Naive B cell (primary cell): ENCODE measurements at places on chromosomes 5 and 9.

GRCh38 chr9:35605351-35606137, 482 bp downstream of the TESK1 start:
- no peaks in the 10 kb centered on the region for H3K36me3 ChIP-seq
- DNase-seq: peak; percentile 55
- peaks cover 55% of the 10 kb centered on the region for H3K4me1 ChIP-seq
- peak overlapping the region; percentile 88 for H3K4me3 ChIP-seq

- no peak overlapping the region for H3K4me3 ChIP-seq
- no peak overlapping the region for H3K27ac ChIP-seq
- no peaks in the 10 kb centered on the region for H3K36me3 ChIP-seq
- no peaks in the 10 kb centered on the region for H3K4me1 ChIP-seq
- DNase-seq: no peak
These were observed 215.7 kb upstream of the ELL2 start for GRCh38 chr5:96177303-96177869.

- H3K27me3 ChIP-seq: peaks cover 27% of the 10 kb centered on the region
- H3K27ac ChIP-seq: no peak overlapping the region
- DNase-seq: no peak
- H3K4me1 ChIP-seq: peaks cover 30% of the 10 kb centered on the region
- H3K36me3 ChIP-seq: no peaks in the 10 kb centered on the region
These were observed 5.5 kb downstream of the IFNA8 start for GRCh38 chr9:21414220-21414940.

- no peak overlapping the region for H3K4me3 ChIP-seq
- H3K27ac ChIP-seq: no peak overlapping the region
- no peak for DNase-seq
- H3K27me3 ChIP-seq: no peaks in the 10 kb centered on the region
- H3K36me3 ChIP-seq: no peaks in the 10 kb centered on the region
These were observed 177.3 kb upstream of the ADAMTSL1 start for GRCh38 chr9:18296702-18297055.

GRCh38 chr5:5480481-5481111, 58.1 kb downstream of the ICE1 start:
- peaks cover 13% of the 10 kb centered on the region for H3K4me1 ChIP-seq
- peaks cover 23% of the 10 kb centered on the region for H3K36me3 ChIP-seq
- no peaks in the 10 kb centered on the region for H3K27me3 ChIP-seq
- DNase-seq: no peak

DNA sequence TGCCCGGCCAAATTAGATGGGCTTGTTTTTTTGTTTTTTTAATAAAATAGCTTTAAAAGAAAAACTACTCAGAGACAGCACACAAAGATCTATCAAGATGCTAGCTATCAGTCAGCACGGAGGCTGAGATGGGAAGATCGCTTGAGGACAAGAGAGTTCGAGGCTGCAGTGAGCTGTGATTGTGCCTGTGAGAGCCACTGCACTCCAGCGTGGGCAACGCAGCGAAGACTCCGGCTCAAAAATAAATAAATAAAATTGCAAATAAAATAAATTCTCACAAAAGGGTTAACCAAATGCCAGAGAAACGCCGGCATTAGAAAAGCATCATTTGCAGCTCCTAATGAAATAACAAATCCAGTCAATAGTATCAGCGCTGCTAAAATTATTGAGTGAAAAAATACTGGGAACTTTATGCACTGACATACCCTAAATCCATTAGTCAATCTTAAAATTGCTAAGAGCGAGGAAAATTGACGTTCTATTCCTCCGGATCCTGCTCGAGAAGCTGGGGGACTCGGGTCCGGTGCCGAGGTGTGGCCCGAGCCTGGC, 681 bp downstream of the CPLANE1 start:
- peak overlapping the region; percentile 97 for H3K27ac ChIP-seq
- H3K27me3 ChIP-seq: no peaks in the 10 kb centered on the region
- H3K36me3 ChIP-seq: no peaks in the 10 kb centered on the region
- DNase-seq: no peak
- H3K4me1 ChIP-seq: peaks cover 16% of the 10 kb centered on the region

DNA sequence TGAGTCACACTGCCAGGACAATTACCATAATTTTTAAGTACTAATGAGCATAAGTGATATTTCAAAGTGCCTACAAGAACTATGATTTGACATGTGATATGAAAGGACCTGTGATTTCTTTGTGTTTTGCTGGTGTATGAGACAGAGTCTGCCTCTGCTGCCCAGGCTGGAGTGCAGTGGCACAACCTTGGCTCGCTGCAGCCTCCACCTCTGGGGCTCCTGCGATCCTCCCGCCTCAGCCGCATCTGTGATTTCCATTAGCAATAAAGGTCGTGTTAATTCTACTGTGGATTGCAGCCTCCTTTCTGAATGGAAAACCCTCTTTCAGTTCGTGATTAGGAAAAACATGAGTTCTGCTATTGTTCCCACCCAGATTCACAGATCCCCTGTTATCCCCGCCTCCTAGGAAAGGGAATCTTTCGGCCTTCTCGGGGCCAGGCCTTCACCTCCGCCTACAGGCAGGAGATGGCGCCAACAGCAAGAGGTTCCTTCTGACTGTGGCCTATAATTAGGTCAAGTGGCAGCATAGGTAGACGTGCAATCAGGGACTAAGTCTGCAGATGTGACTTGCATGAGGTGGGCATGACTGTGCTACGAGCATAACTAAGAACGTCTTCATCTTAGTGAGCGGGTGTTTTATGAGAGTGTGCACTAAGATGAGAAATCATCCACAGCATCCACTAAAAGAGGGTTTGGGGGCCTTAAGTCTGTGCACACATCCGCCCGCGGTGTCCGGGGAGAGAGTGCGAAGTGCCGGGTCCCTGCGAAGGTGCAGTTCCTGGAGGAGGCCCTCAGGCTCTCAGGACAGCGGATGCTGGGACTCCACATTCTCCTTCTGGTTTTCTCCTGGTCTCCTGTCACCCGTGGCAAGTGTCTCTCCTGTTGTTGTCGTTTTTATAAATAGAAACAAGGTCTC, 23.1 kb downstream of the TRIM7 start:
- peak overlapping the region; percentile 79 for H3K4me3 ChIP-seq
- H3K4me1 ChIP-seq: peaks cover 23% of the 10 kb centered on the region
- peaks cover 12% of the 10 kb centered on the region for H3K27me3 ChIP-seq
- peak; percentile 64 for DNase-seq
- H3K36me3 ChIP-seq: no peaks in the 10 kb centered on the region

GRCh38 chr9:92657296-92658094, 12.4 kb downstream of the IPPK start:
- peak overlapping the region; percentile 27 for H3K27ac ChIP-seq
- H3K27me3 ChIP-seq: no peaks in the 10 kb centered on the region
- peaks cover 6% of the 10 kb centered on the region for H3K36me3 ChIP-seq

DNA sequence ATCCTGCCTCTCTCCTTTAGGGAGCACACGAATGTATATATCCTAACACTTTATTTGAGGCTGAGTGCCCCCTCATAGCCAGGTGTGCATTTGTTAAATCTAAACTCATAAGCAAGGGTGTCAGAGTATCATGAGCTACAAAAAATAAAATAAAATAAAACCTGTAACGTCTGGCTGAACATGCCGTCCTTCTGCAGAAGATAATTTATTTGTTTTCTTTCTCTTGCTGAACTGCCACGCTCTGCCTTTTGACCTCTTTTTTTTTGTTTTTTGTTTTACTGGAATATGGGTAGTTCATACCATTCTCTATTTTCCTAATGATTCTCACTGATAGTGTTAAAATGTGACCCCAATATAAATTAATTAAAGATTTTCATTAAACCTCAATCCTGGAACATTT, 117.7 kb upstream of the MPDZ start:
- H3K4me1 ChIP-seq: no peaks in the 10 kb centered on the region
- no peak for DNase-seq
- H3K27me3 ChIP-seq: no peaks in the 10 kb centered on the region
- H3K36me3 ChIP-seq: no peaks in the 10 kb centered on the region

GRCh38 chr5:11797132-11797531, 107.1 kb downstream of the CTNND2 start:
- H3K36me3 ChIP-seq: no peaks in the 10 kb centered on the region
- DNase-seq: no peak
- H3K27me3 ChIP-seq: no peaks in the 10 kb centered on the region
- no peaks in the 10 kb centered on the region for H3K4me1 ChIP-seq
- no peak overlapping the region for H3K4me3 ChIP-seq

GRCh38 chr9:131631306-131631705, 86.0 kb downstream of the PRRT1B start:
- H3K4me1 ChIP-seq: peaks cover 39% of the 10 kb centered on the region
- no peak for DNase-seq
- no peaks in the 10 kb centered on the region for H3K27me3 ChIP-seq
- peaks cover 7% of the 10 kb centered on the region for H3K36me3 ChIP-seq

DNA sequence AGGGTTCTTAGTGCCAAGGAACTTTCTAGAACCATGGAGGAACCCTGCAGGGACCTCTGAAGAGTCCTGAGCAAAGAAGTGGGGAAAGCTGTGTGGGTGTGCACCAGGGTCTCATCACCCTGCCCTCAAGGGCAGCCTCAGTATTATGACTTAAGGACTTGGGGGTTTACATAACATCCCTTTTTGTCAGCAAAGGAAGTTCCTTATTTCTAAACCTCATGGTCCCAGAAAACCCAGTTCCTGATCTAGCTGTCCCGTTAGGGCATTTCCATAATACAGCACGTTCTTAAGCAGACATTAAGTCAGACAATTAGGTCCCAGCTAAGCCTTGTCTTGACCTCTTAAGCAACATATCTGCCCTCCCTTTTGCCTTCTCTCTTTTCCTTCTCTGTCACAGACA, 57.3 kb downstream of the DAPK1 start:
- H3K4me1 ChIP-seq: no peaks in the 10 kb centered on the region
- no peak for DNase-seq

DNA sequence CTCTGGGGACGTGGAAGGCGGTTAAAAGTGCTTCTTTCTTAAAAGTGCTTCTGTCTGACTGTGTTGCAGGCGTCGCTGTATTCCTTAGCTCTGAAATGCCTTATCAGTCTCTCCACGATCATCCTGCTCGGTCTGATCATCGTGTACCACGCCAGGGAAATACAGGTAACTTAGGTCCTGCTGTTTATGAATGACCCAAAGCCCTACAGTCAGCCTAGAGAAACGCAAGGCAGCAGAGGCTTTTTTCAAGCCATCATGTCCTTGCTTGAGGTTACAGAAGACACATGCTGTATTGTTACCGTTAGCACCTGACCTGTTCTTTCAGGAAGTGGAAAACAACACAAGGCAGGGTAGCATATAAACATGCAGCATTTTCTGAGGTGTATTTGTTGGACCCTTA, 2.0 kb downstream of the KCNN2 start:
- peaks cover 7% of the 10 kb centered on the region for H3K4me1 ChIP-seq
- H3K27ac ChIP-seq: no peak overlapping the region
- H3K27me3 ChIP-seq: peaks cover 37% of the 10 kb centered on the region

DNA sequence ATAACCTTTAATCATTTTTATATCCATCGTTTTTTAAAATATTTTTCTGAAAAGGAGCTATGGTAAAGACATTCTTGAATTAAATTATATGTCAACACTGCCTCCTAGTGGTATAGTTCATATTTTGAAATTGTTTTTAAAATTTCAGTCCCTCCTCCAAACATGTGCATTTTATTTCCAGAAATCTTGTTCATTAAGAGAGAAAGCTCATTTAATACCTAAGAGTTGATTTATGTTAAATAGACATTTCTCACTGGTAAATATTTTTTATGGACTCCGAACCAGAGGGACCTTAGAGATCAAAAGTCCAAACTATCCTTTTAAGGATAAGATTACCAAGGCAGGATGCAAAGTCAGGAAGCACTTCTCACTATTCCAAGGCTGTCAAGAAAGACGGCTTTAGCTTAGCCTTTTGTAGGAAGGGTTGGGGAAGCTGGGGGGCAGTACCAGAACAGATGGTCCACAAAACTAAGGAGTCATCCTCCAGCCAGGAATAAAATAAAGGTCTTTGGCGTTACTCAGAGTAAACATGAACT, 21.6 kb downstream of the BHMT start:
- no peaks in the 10 kb centered on the region for H3K36me3 ChIP-seq
- H3K27me3 ChIP-seq: peaks cover 26% of the 10 kb centered on the region
- no peak overlapping the region for H3K27ac ChIP-seq
- peak; percentile 13 for DNase-seq

GRCh38 chr9:97559111-97559514, 57.6 kb downstream of the TMOD1 start:
- H3K27ac ChIP-seq: no peak overlapping the region
- no peak overlapping the region for H3K4me3 ChIP-seq
- no peak for DNase-seq
- no peaks in the 10 kb centered on the region for H3K36me3 ChIP-seq
- no peaks in the 10 kb centered on the region for H3K4me1 ChIP-seq

DNA sequence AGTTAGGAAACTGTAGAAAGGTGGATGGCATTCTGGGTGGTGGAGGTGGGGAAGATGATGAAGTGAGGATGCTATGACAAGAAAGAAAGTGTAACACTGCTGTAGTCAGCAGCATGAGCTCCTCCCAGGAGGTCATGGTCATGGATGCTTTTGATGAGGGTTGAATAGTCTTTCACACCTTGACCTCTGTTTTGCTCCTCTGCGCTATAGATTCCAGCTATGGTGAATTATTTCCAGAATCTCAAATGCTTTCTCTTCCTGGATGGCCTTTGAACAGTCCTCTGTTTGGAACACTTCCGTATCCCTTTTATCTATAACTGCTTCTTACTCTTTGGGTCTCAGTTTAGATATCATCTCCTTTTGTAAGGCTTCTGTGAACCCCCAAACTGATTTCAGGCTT, 165.9 kb upstream of the PPP1R2B start:
- no peak overlapping the region for H3K4me3 ChIP-seq
- no peak overlapping the region for H3K27ac ChIP-seq
- peaks cover 16% of the 10 kb centered on the region for H3K27me3 ChIP-seq
- H3K36me3 ChIP-seq: no peaks in the 10 kb centered on the region
- peaks cover 4% of the 10 kb centered on the region for H3K4me1 ChIP-seq

DNA sequence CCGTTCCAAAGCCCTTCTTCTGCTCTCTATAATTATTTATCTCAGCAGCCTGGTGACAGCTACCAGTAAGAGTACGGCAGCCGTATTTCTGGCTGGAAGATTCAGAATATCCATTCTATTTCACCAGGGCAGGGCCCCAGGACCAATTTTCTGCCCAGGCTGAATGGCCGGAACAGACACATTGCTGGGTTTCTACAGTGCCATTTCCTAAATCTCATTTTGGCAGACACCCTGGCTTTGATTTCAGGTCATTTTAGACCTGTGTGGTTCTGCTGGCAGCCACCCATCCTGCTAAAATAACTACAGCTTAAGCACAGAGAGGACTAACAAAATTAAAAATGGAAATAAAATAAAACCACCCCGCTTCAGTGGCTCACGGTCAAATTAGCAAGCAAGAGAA, 95.0 kb downstream of the CRB2 start:
- H3K27ac ChIP-seq: no peak overlapping the region
- no peak overlapping the region for H3K4me3 ChIP-seq
- no peak for DNase-seq
- peaks cover under 1% of the 10 kb centered on the region for H3K4me1 ChIP-seq
- H3K27me3 ChIP-seq: no peaks in the 10 kb centered on the region
